ENCODE measurements at places on chromosomes 7 and 10.

DNA sequence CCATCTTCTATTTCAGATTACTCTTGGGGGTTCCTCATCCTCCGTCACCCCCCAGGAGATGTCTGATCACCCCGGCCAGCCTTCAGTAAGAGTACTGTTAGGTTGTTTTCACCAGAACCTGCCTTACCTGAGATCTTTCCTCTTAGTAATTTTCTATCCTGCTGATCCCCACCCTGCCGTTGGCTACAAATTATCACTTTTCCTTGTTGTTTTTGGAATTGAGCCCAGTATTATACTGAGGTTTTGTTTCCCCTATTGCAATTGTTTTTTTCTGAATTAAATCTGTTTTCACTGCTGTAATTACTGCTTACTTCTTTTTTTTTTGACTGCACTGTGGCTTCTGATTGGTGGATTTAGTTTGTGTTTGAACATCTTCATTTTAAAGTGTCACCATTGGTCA is 14.7 kb downstream of the SPAM1 start:
- DNase-seq = no peak

DNA sequence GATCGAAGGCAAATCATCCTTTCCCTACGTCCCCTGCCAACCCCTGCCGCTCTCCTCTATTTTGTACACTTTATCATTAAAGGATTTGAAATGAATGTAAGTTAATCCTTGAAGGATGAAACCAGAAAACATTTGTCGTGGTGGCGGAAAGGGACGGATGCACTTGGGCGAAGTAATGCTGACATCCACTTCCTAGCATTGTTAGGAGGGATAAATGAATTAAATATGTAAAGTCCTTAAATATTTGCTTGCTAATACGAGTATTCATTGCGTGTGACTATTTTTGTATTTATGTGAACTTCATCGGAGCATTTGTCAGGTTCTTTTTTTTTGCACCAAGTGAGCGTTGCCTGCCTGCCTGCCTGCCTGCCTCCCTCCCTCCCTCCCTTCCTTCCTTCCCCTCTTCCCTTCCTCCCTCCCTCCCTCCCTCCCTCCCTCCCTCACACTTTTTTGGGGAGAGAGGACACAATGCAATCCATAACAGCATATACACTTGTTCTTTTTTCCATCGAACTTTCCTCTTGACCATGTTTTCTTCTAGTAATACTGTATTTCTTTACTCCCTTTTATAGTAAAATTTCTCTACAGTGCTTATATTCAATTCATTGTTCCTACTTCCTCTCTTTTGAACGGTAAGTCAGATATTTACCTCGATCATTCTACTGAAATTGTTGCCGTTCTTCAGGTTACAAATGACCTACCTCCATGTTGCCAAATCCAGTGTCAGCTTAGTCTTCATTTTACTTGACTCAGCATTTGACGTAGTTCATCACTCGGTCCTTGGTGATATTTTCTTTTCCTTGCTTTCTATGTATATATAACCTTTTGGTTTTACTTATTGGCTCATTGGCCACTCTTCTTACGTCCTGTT is 831 bp downstream of the CCDC7 start:
- DNase-seq = no peak

- DNase-seq = no peak
Measured at GRCh38 chr10:90741926-90742565, 115.8 kb downstream of the HTR7 start.

DNA sequence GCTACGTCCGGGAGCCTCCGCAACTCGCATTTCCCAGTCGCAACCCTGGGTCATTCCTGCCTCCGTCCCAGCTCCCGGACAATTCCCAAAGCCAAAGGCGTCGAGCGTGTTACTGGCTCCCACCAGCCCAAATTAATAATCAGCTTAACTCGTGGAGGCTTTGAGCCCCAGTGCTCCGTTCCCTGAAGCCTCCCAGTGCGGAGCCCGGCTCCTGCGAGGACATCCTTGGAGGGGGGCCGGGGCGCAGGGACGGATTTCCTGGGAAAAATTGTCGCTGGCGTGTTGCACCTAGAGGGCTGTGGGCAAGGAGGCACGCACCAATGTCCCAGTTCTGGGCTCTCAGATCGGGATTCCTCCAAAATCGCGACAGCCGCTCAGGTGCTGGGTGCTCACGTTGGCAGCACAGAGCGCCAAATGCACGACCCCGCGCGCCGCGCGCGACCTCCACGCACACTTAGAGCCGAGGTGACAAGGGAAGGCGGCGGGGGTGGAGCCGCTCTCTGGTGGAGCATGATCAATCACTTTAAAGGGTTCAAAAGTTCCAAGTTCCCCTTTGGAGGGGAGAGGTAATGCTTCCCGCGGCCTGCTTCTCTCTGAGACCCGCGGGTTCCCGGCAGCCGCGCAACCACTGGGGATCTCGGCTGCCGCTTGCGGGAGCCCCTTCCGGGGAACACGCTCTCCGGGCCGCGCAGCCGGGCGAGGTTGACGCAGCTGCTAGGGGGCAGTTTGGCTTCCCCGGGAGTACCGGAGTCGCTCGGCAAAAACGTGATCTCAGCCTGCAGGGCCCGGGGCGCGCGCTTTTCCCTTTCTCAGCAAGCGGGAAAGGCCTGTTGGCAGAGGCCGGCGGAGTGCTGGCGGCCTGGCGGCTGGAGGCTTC is 25.5 kb downstream of the SKIDA1 start:
- DNase-seq = peak; percentile 74

Measured in H9 (cell line).